ENCODE measurements at places on chromosomes 2 and 18.
A peak's percentile ranks its signal among the peaks of the same experiment; 100 is the strongest.

DNA sequence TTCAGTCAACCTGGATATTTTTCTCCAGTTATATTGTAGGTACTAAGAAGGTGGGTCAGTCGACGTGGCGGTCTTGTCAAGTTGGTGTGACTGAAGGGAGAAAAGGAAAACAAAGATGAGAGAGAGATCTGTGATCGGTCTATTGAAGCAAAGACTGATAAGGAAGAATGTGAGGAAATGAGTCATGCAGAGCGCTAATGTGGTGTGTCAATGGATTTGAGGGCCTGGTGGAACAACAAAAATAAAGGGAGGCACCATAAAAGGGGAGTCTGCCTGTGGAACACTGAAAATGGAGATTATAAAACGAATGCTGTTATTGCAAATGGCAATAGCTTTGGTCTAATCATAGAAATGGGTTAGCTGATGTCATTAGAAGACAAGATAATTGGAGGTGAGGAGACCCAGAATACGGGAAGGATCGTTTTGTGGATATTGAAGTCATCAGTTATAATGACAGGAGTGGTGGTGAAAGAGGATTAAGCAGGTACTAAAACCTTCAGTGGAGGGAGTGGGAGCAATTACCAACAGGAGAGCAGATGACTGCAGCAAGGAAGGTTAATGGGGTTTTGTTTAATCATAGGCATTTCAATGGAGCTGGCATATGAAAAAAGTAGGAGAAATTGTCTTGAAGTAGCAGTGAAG, 599.1 kb upstream of the FSHR start:
- DNase-seq = peak; percentile 9

GRCh38 chr18:58754544-58755068, 83.3 kb downstream of the MALT1 start:
- peak; percentile 50 for DNase-seq

GRCh38 chr18:34921811-34922385, 119.3 kb upstream of the MAPRE2 start:
- DNase-seq = no peak

DNA sequence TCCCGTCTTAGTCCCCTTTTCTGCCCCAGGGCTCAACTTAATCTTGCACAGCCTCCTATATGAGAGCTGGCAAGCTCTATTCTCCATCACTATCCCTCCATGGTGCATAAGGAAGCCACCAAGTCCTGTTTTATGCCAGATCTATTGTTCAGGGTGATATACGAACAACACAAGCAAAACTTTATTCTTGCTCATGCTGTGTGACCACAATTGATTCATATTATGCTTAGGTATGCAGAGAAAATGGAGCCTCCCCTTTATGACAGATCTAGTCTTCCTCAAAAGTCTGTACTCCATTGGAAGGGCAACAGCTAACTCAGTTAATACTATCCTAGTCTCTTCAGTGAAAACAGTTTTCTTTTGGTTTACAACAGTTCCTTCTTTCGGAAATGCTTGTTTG, 94.0 kb upstream of the STON1 start:
- DNase-seq = no peak

DNA sequence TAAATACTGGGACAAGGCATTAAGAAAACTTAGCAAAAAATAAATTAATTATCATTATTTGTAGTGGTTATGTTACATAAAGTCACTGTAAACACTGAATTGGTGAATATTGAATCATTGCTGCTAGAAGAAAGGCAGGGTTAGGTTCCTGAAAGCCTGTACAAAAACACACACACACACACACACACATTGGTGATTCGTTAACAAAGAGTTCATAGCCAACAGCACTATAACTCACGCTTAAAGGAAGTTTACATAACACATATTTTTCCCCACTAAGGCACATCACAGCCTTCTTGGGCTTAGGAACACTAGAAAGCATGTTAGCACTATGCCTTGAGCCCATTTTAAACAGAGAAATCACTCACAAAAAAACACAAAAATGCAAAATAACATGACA, 690.0 kb upstream of the PIK3C3 start:
- no peak for DNase-seq

DNA sequence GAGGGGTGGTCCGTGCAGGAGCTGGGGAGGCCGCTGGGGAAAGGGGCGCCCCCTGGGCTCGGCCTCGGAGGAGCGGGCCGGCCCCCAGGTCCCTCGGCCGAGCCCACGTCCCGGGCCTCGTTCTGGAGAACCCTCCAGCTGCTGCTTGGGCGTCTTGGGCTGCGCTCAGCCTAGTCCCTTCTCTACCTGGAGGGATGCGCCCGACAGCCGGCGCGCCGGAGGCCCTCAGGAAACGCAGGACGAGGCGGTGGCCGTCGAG, 293 bp upstream of the D2HGDH start:
- no peak for DNase-seq

GRCh38 chr2:219298759-219299371, 10.3 kb downstream of the PTPRN start:
- peak; percentile 88 for DNase-seq

DNA sequence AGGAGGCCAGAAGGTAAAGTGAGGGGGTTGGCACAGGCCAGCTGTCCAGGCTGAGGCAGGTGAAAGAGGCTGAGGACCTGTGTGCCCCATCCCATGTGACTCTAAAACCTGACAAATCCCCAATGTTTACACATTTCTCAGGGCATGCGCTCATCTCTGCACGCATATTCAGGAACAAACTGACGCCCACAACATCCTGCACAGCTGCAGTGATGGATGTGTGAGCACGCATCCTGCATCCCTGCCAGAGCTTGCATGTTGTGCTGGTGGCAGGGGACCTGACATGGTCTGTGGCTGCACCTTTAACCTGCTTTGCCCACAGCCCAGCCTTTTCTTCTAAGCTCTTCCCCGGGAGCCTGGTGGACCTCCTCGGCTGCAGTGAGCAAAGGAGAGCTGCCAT, 83.1 kb downstream of the FBXO15 start:
- DNase-seq = no peak

GRCh38 chr2:45840481-45840880, 189.0 kb downstream of the PRKCE start:
- DNase-seq = no peak

DNA sequence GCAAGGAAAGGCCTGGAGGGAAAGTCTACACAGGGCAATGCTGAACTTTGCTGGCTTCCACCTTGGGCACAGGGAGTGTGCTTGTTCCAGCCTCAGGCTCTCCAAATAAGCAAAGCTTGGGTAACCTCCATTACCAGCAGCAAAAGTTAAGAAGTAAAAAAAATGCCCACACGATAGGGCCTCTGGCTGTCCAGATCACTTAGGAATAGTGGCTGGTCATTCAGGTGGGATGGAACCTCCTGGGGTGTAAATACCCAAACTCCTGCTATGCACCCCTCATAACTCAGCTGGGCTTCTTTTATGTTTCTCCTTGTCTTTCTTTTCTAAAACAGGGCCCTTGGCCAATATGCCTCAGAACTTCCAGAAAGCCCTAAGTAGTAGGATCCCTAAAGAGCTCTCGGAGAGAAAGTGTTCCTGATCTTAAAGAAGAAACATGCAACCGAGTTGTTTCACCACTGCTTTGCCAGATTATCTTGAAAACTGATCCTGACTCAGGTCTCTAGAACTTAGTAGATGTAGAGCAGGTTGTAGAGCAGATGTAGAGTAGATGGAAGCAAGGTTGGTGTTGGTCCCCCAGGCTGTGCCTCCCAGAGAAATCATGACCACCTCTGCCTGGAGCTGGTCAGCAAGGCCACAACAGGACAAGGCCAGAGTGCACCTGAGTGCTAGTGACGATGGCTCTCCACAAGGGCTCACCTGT, 2.0 kb upstream of the OSR1 start:
- DNase-seq = no peak

GRCh38 chr2:8278709-8279354, 403.0 kb upstream of the ID2 start:
- no peak for DNase-seq
